ENCODE measurements at places on chromosomes 2 and 18.

DNA sequence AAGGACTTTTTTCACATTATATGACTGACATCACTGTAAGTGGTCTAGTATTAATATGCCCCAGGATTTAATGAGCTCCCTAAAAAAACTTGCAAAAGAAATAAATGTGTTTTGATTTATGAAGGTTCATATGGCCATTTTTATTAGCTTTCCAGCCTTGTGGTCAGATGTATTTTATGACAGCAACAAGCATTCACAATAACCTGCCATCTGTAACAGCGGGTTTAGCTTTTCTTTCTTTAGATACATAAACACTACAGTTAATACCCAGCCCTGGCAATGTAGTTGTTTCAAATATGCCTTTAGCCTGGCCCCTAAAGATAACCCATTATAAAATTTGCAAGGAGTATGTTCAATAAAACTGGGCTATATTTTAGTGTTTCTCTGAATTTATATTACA is 1063.8 kb downstream of the SOCS6 start:
- no peak overlapping the region for H3K27ac ChIP-seq
- H3K36me3 ChIP-seq: no peaks in the 10 kb centered on the region
- no peaks in the 10 kb centered on the region for H3K4me1 ChIP-seq

DNA sequence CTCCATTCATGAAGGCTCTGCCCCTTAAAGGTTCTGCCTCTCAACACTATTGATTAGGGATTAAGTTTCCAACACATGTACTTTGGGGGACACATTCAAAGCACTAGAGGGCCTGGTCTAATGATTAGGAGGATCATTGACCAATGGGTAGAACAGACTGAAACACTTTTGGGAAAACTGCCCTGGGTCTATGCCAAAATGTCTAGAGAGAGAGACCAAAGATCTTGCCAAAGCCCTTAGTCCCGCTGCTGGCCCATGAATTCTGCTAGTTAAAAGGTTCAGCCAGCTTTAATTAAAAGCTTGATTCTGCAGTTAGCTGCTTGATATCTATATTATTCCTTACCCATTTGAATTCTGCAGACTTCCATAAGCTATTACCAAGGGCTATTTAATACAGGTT is 613.2 kb downstream of the SLC4A3 start:
- DNase-seq: no peak
- no peak overlapping the region for H3K4me3 ChIP-seq
- H3K27ac ChIP-seq: no peak overlapping the region

DNA sequence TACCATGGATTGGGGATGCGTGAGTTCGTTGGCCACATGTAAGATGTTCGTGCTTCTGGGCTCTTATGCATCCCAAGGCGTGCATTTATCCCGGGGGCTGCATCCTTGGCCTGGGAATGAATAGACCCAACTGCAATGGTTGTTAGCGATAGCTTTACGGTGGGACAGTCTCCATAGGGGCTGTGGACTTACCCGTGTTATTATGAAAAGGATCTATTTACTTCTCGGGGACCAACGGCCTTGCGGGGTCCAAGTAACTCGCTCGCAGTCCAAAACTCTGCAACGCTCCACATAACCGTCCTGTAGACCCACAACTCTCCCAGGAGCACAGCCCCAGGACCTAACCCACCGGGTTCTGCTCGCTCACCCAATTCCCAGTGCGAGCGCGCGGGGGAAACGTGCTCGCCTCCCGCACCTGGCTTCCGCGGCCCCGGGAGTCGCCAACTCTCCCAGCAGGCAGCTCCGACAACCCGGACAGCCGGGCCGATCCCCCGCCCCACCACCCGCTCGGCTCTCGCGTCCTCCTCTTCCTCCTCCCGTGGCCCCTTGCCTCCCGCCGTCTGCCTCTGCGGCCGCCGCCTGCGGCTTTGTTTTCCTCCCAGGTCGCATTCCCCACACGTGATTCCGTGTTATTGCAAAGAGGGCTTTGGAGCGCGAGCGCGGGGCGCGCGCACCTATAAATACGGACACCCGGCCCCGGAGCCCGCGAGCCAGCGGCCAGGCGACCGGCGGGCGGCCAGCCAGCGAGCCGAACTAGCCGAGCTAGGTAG is at the start of gene CABLES1:
TSS of gene CABLES1 (plus strand) at position 706 of the 770 bp plus-strand sequence. CDS start 278 bp downstream, outside the sequence.
- H3K36me3 ChIP-seq: no peaks in the 10 kb centered on the region
- peaks cover 15% of the 10 kb centered on the region for H3K4me1 ChIP-seq
- peak within 1 kb of the TSS; percentile 53 for H3K27ac ChIP-seq

GRCh38 chr18:39946623-39947061 is 2008.4 kb upstream of the PIK3C3 start:
- peak overlapping the region; percentile 96 for H3K27ac ChIP-seq
- no peak overlapping the region for H3K4me3 ChIP-seq
- peak; percentile 81 for DNase-seq

DNA sequence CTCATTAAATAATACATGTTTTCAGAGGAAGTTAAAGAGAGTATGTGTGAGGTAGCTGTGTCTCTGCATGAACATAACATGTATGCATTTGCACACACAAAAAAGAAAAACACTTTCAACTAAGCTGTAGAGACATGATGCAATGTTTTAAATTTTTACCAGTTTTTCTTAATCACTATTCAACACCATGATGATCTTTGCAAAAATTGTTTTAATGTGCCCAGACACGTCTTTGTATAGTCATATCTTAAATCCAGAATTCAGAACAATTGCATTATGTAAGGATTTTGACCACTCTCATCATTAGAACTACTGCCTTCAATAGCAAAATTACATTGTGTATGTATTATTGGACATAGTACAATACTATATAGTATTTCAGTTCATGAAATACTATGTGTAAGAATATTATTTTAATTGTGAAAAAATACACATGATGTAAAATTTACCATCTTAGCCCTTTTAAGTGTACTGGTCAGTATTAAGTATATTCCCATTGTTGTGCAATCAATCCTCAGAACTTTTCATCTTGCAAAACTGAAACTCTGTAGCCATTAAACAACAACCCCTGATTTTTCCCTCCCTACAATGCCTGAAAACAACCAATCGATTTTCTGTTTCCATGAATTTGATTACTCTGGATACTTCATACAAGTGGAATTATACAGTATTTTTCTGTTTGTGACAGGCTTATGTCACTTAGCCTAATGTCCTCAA is 104.5 kb upstream of the ACVR2A start:
- DNase-seq: no peak
- H3K27ac ChIP-seq: no peak overlapping the region
- H3K4me1 ChIP-seq: no peaks in the 10 kb centered on the region
- no peak overlapping the region for H3K4me3 ChIP-seq

- no peak overlapping the region for H3K4me3 ChIP-seq
- no peaks in the 10 kb centered on the region for H3K36me3 ChIP-seq
- no peak overlapping the region for H3K27ac ChIP-seq
- H3K4me1 ChIP-seq: no peaks in the 10 kb centered on the region
Observed at GRCh38 chr2:8457092-8457481, 224.8 kb upstream of the ID2 start.

GRCh38 chr2:36731941-36732672 is 35.6 kb downstream of the VIT start:
- no peaks in the 10 kb centered on the region for H3K4me1 ChIP-seq
- no peak overlapping the region for H3K27ac ChIP-seq
- no peak overlapping the region for H3K4me3 ChIP-seq
- no peak for DNase-seq
- H3K27me3 ChIP-seq: no peaks in the 10 kb centered on the region
- H3K36me3 ChIP-seq: no peaks in the 10 kb centered on the region

DNA sequence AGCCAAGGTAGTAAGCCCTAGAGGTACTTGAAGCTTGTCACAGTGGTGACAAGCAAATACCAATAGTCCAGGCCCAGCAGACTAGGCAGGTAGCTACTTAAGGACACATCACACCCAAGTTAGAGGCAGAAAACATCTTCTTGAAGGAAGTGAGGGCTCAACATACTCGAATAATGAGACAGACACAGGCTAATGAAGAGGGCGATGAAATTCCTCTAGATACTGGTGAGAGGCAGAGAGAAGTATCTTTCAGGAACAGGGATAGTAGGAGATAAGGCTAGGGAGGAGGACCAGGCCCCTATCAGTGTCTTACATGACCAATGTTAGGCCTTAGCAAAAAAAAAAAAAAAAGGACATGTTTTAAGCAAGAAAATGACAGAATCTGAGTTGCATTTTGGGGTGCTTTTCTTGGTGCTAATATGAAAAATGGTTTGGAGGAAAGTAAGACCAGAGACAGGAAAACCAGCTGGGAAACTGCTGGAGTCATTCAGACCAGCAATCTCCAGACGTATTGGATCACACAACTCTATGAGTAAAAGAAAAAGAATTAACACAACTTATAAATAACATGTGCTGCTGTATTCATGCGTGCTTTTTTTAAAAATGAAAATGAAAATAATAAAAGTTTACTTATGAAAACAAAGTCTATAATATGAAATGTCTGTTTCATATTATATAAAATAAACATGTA is 37.7 kb downstream of the COBLL1 start:
- H3K36me3 ChIP-seq: no peaks in the 10 kb centered on the region
- peaks cover 3% of the 10 kb centered on the region for H3K4me1 ChIP-seq
- no peak overlapping the region for H3K27ac ChIP-seq
- no peak for DNase-seq
- no peak overlapping the region for H3K4me3 ChIP-seq

- DNase-seq: no peak
- H3K4me1 ChIP-seq: no peaks in the 10 kb centered on the region
- H3K27ac ChIP-seq: no peak overlapping the region
- H3K4me3 ChIP-seq: no peak overlapping the region
- H3K36me3 ChIP-seq: no peaks in the 10 kb centered on the region
Observed at GRCh38 chr2:109736177-109736827, 57.8 kb upstream of the RGPD5 start.

- no peak overlapping the region for H3K27ac ChIP-seq
- no peaks in the 10 kb centered on the region for H3K4me1 ChIP-seq
- H3K4me3 ChIP-seq: no peak overlapping the region
- no peaks in the 10 kb centered on the region for H3K36me3 ChIP-seq
- H3K27me3 ChIP-seq: no peaks in the 10 kb centered on the region
Observed at GRCh38 chr2:3639653-3640052, 18.3 kb upstream of the ALLC start.

DNA sequence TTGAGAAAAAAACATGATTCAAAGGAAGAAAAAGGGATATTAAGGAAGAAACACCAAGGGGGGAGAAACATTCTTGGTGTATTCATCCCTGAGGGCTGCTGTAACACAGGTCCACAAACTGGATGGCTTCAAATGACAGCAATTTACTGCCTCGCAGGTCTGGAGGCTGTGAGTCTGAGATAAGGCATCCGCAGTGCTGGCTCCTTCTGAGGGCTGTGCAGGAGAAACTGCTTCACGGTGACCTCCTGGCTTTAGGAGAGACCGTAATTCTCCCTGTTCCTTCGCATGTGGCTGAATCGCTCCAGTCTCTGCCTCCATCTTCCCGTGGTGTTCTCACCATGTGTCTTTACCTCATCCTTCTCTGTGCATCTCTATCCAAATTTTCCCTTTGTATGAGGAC is 490.7 kb downstream of the EIPR1 start:
- no peak overlapping the region for H3K4me3 ChIP-seq
- H3K27me3 ChIP-seq: no peaks in the 10 kb centered on the region
- DNase-seq: no peak
- no peaks in the 10 kb centered on the region for H3K4me1 ChIP-seq
- no peak overlapping the region for H3K27ac ChIP-seq

- H3K27me3 ChIP-seq: no peaks in the 10 kb centered on the region
- peaks cover 66% of the 10 kb centered on the region for H3K36me3 ChIP-seq
- DNase-seq: no peak
- no peak overlapping the region for H3K4me3 ChIP-seq
- no peaks in the 10 kb centered on the region for H3K4me1 ChIP-seq
- no peak overlapping the region for H3K27ac ChIP-seq
Observed at GRCh38 chr2:175107146-175107545, 60.9 kb downstream of the ATF2 start.

- H3K4me3 ChIP-seq: no peak overlapping the region
- H3K27me3 ChIP-seq: no peaks in the 10 kb centered on the region
- H3K27ac ChIP-seq: peak overlapping the region; percentile 11
- no peaks in the 10 kb centered on the region for H3K36me3 ChIP-seq
- no peak for DNase-seq
Observed at GRCh38 chr18:63817441-63818051, 42.3 kb downstream of the SERPINB7 start.

GRCh38 chr2:39094717-39095363 is 26.0 kb downstream of the SOS1 start:
- DNase-seq: no peak
- no peak overlapping the region for H3K4me3 ChIP-seq
- H3K4me1 ChIP-seq: peaks cover 23% of the 10 kb centered on the region
- no peaks in the 10 kb centered on the region for H3K27me3 ChIP-seq
- peaks cover 6% of the 10 kb centered on the region for H3K36me3 ChIP-seq

DNA sequence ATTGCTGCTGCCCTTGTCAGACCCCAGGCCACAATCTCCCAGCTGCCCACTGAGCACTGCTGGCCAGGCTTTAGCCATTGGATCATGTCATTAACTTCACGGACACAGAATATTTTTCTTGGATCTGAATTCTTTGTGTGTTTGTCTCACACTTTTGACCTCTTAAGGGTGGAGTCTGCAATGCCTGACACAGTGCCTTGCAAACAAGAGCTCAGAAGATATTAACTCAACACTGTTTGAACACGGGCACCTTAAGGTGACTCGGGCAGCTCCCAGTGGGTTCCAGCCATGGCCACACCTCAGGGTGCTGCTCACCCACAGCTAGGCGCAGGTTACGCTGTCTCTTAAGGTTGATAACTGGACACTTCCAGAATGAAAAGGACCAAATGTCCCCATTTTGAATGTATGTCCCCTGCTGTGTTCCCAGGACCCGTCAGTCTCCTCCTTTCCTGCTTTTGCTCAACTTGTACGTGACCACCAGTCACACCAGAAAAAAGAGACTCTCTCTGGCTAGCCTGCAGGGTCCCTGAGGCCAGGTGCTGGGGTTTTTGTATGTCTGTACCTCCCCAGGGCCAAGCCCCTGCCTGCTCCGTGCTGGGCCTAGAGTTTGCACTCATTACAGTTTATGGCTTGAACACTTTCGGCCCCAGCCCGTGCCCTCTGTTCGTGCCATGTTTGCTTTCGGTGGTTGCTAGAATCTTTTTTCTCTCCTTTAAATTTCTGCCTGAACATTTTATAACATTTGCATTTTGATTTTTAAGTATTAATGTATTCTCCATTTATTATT is 33.4 kb upstream of the TMEM131 start:
- no peaks in the 10 kb centered on the region for H3K36me3 ChIP-seq
- H3K4me3 ChIP-seq: no peak overlapping the region
- H3K27me3 ChIP-seq: no peaks in the 10 kb centered on the region
- H3K27ac ChIP-seq: no peak overlapping the region

GRCh38 chr18:6997808-6998207 is 119.8 kb downstream of the LAMA1 start:
- no peak for DNase-seq
- no peak overlapping the region for H3K4me3 ChIP-seq
- no peaks in the 10 kb centered on the region for H3K27me3 ChIP-seq
- H3K27ac ChIP-seq: no peak overlapping the region
- H3K36me3 ChIP-seq: no peaks in the 10 kb centered on the region

Measured in RWPE2 (cell line).